ENCODE measurements at places on chromosomes 3 and 15.

DNA sequence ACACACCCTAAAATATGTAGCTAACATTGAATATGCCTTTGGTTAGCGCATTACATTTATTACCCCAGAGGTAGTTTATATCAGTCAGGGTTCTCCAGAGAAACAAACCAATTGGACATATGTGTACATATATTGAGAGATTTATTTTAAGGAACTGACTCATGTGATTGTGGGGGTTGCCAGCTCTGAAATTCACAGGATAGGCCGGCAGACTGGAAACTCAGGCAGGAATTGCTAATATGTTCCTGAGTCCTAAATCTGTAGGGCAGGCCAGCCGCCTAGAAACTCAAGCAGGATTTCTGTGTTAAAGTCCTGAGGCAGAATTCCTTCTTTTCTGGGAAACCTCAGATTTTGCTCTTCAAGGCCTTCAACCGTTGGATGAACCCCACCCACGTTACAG is 189.7 kb downstream of the CDIN1 start:
- no peak for DNase-seq

- DNase-seq, result no peak
Observed at GRCh38 chr15:97547381-97547780, 413.1 kb upstream of the ARRDC4 start.

- DNase-seq, result no peak
Observed at GRCh38 chr15:50377867-50378751, 23.1 kb upstream of the GABPB1 start.

DNA sequence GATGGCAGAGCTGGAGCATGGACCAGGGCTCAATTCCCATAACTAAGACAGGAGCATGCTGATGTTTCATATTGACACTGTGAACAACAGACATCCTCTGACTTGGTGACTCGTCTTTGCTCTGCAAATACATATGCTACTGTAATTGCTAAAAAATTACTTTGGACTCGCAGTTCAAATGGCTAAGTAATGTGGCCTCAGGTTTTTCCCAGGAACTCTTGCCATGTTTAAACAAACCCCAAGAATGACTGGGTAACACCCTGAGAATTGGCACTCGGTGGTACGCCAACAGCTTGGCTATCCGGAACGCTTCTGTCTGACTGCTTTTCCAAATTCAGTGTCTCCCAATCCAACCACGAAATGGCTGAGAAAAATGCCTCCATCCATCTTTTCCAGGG is 456.7 kb upstream of the THBS1 start:
- no peak for DNase-seq

- no peak for DNase-seq
Observed at GRCh38 chr3:128240232-128240631, 87.0 kb downstream of the EEFSEC start.

DNA sequence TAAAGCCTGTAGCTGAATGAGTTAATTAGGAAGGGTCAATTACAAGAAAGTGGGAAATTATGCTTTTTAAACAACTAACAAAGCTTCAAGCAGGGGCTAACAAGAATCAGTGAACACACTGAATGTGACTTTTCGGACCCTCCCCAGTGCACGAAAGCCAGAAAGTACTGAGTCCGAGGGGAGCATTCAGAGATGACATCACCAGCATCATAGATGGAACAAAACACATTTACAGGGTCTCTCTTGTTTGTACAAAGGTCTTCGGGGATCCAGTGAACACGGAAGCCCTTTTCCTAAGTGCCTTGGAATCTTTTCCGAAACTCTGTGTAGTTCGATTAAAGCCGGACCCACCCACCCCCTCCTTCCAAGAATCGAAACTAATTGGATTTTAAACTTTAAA is 829 bp downstream of the DCP1A start:
- DNase-seq, result no peak

DNA sequence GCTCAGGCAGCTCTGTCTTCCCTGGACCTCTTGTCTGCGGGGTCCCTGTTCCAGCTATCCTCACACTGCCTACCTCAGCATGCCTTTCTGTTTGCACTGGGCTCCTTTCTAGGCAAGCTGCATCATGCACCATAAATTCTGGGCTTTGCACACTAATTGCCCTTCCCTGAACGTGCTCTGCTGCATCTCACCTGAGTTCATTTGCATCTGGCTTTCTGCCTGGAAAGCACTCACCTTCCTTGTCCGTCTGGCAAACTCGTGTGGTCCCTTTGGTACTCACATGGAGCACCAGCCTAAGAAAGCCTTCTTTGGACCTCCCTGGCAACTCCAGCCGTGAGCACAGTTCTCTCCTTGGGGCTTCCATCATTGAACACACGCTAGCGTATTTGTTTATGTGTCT is 365.6 kb downstream of the SV2B start:
- DNase-seq, result no peak

- DNase-seq, result no peak
Observed at GRCh38 chr3:23760325-23760724, 45.4 kb upstream of the UBE2E1 start.

DNA sequence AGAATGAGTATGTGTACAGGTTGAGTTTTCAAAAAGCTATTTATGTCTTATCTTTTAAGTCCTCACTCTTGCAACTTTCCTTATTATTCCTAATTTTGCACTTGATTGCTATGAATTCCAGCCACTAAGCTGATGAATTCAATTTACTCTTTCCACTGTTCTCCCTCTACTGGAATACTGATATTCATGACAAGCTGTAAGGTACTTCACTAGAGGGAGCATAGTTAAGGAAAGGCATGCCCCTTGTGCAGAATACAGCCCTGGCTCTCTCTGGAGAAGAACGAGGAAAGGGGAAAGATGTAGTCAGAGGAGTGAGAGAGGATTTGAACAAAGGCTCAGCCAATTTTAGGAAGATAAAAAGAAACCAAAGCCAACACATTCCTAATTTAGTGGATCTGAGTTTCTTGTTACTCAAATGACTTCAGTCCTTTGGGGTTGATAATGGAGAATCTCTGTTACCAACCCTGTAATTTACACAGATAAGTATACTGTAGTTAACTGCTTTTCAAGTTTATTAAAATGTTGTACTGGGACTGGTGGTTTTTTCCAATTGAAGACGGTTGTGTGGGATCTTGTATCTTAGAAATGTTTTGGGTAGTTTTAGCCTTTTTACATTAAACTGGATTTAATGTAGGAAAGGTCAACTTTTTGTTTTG is 4.0 kb downstream of the SCAANT1 start:
- no peak for DNase-seq

All from hippocampal formation (tissue), 2 donors.